ENCODE measurements at places on chromosomes 13 and 19.

DNA sequence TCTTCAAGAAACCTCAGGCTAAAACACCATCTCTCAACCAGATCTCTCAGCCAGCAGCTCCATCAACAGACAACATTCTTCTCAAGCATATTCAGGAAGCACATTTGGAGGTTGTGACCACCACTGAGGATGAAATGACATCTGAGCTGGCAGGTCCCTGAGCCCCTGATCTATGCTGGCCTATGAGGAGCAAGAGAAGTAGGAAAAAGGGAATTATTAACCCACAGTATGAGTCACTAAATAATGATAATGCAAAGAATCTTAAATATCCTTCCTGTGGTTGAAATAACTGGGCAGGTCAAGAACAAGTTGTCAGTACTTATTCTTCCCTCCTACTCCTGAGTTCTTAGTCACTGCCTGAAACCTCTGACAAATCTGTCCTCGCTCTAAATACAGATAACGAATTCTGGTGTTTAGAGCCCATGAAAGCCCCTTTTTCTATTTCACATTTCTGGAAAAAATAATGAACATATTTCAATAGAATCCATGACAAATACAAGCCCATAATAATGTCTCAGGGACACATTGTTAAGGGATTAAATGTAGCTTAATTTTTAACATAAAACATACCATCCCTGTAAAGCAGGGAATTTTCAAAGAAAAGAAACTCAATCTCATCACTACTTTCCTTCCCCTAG is 225.8 kb upstream of the IRS2 start:
- peak; percentile 87 for DNase-seq

- no peak for DNase-seq
These were observed 211.3 kb downstream of the RBM26 start for GRCh38 chr13:79194727-79195126.

DNA sequence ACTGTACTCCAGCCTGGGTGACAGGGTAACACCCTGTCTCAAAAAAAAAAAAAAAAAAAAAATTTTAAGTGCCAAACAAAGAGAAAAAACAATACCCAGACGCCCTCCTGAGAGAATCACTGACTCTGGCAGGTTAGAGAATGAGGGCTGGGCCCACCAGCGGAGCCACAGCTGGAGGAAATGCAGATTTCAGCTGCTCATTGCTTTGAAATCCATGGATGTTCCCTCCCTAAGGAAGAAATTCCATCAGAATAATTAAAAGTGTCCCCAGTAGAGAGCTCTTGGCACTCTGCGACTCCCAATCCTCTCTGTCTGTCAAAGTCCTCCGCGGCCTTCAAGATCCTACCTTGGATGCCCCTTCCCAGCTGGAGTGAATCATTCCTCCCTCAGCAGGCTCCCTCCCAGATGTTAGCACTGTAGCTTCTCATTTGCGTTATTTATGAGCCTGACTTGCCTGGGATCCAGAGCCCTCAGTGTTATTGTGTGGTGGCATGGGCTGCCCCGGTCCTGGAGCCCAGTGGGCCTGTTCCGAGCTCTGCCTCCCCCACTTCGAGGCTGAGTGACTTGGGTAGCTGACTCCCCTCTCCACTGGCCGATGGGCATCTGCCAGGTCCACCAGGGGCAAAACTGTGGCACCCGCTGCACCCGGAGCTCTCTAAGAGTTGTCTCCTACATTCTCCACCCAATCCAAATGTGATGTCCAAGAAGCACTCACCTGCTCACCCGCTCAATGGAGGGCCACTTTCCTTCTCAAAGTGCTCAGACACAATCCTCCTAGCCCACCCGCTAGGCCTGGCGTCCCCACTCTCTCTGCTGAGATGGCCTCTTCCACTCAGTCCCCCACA is 47.0 kb downstream of the SERP2 start:
- no peak for DNase-seq

DNA sequence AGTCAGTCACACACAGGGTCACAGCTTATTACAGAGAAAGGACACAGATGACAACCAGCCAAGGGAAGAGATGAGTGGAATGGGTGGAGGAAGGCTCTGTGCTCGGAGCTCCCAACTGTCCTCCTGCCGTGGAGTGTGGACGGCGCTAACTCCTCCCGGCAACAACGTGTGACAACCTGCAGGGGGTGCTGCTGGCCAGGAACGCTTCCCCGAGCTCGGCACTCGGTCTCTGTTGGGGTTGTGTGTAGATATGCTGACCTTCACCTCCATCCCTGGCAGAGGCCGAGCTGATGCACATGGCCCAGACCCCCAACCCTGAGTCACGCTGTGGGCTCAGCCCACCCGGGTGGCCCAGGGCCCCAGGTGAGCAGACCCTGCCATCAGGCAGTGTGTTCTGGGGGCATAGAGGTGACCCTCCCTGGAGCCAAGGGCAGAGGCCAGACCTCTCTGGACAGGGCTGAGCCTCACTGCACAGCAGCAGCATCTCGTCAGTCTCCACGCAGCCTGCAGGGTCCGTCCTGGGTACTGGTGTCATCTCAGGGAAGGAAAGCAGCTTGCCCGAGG is 14.1 kb downstream of the ZNF444 start:
- DNase-seq: no peak

GRCh38 chr13:97194479-97194878 is 27.7 kb upstream of the MBNL2 start:
- DNase-seq: no peak

- peak; percentile 2 for DNase-seq
These were observed 2.6 kb upstream of the KLK15 start for GRCh38 chr19:50835785-50836542.

- DNase-seq: no peak
These were observed 534 bp upstream of the HPN start for GRCh38 chr19:35040826-35041547.

DNA sequence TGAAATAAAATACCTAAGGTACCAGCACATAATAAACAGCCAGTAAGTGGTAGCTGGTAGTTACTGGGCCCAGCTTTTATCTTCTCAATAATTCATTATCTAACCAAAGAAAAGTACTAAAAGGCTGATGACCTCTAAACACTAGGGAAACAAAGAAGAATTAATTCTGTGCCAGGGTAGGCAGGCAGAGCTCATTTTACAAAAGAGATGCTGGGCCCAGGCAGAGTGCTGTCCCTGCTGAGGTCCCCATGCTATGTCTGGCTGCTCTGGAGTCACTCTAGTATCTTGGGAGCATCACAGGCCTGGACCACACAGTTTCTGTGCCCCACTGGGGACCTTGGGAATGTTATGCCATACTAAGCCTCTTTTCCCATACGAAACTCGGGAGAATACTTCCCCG is 18.2 kb downstream of the ZNF507 start:
- DNase-seq: no peak

DNA sequence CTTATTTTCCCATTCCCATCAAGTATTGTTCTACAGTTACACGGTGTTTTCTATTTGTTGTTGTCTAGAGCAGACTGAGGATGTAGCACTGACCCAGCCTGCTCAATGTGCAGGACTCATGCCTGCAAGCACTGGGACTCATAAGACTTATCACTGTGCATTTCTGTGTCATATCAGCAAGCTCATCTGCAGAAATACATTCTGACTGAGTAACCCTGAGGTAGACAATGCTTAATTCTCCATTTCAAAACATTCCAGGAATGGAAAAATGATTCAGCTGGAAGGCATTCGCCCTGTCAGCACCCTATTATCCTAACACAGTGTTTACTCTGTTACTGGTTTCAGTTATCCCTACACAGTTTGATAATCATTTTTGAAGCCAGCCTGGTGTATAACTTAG is 2506.4 kb downstream of the PCDH9 start:
- peak; percentile 65 for DNase-seq

GRCh38 chr13:111881700-111882099 is 185.2 kb upstream of the SOX1 start:
- no peak for DNase-seq

GRCh38 chr13:113585896-113586295 is 1.3 kb downstream of the TFDP1 start:
- no peak for DNase-seq

GRCh38 chr19:28420811-28421550 is 792.0 kb downstream of the UQCRFS1 start:
- DNase-seq: no peak

DNA sequence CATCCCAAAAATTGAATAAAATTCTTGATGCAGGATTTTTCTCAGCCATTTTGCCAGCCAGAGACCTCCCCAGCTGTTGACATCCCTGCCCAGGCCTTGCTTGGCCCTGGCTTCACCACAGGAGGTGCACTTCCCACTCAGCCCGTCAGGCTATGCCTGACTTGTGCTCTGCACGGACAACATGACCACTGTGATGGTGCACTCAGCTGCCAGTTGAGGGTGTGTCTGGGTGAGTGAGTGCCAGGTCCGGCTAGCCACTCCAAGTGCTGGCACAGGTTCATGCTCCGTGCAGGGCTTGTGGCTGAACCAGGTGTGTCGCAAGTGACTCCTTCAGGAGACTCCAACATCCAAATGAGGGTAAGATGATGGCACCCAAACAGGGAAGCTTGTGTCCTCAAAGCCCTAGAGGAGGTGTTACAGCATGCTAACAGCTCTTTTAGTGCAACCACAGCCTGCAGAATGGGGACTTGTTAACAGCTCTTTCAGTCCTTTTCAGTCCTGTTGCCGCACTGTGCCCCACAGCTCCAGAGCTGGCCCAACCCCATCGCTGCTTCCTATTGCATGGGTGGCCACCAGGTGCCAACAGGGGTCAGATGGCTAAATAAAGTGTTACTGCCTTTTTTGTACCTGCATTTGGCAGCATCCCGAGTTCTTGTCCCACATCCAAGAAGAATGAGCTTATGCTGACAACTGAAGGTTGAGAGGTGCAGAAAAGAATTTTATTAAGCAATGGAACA is 380.7 kb downstream of the SLITRK5 start:
- DNase-seq: no peak

- DNase-seq: no peak
These were observed 102.9 kb downstream of the FOXO1 start for GRCh38 chr13:40563350-40564125.

DNA sequence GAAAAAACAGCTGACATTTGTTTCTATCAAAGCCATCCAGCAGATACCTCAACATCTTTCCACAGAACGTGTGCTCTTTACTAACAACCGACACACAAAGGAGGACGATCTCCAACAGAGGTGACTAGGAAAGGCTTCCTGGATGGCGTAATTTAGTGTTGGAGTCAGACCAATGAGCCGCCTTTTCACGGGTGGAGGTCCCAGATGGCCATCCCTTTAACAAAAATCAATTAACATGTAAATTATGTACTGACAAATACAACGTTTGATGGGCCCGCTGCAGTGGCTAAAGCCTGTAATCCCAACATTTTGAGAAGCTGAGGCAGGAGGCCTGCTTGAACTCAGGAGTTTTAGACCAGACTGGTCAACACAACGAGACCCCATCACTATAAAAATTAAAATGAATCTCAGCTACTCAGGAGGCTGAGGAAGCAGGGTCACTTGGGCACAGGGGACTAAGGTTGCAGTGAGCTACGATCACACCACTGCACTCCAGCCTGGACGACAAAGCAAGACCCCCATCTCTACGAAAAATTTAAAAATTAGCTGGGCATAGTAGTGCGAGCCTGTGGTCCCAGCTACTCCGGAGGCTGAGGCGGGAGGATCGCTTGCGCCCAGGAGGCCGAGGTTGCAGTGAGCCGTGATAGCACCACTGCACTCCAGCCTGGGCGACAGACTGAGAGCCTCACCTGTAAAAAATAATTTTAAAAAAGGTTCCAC is 1.2 kb upstream of the DPY19L3 start:
- DNase-seq: no peak

- DNase-seq: no peak
These were observed 2776.3 kb downstream of the PCDH9 start for GRCh38 chr13:64453831-64454230.

DNA sequence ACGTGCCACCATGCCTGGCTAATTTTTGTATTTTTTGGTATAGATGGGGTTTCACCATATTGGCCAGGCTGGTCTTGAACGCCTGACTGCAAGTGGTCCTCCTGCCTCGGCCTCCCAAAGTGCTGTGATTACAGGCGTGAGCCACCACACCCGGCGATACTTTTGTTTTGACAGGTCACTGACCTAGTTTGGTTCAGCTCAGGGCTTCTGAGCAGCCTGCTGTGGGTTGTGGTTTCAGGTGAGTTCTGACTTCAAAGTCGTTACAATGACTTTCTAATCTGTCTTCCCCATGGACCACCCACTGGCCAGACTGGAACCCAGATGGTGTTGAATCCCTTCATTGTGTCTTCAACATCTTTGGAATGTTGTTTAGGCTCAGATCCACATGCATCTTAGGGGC is 73.8 kb downstream of the TRPM4 start:
- DNase-seq: no peak

DNA sequence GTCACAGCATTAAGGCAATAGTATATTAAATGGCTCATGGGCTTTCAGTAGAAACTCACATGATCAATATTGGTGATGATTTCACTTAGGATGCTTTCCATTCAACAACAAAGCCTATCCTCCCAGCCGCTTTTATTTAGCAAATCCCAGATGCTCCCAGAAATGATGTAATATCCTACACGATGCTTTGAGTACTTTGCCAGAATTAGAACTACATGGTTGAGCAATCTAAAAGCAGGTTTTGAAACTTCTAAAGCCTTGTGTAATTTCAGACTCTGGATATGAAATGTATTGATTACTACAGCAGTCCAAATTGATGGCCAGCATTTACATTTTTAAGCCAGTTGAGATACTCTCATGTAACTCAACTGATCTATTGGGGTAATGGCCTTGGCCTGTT is 13.6 kb downstream of the DLEU7 start:
- peak; percentile 50 for DNase-seq

- no peak for DNase-seq
These were observed 6.6 kb downstream of the SLITRK5 start for GRCh38 chr13:87677496-87678371.

DNA sequence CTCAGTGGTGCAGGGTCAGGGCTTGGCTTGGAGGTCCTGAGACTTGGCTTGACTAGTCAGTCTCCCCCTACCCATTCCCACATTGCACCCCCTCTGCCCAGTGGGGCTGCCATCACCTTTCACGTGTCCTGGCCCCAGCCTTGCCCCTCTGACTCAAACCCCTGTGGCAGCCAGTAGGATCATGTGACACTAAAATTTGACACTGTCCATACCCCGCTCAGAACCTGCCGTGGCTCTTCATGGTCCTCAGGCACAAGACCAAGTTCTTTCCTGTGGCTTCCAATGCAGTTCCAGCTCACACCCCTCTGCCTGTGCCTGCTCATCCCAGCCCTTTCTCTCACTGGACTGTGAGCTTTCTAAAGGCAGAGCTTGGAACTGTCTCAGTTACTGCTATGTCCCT is 2.2 kb downstream of the PSMD8 start:
- no peak for DNase-seq

DNA sequence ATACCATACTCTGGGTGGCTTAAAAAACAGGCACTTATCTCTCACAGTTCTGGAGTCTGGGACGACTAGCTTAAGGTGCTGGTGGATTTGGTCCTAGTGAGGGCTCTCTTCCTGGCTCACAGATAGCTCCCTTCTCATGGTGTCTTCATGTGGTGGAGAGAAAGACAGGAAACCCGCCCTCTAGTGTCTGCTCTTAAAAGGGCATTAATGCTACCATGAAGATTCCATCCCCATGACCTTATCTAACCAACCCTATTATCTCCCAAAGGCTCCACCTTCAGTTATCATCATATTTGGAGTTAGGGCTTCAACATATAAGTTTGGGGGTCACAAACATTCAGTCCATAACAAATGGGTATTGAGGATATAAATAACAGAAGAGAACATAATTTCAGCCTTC is 139.4 kb downstream of the HS6ST3 start:
- DNase-seq: no peak
